ENCODE measurements at places on chromosomes 2 and 18. TPM values are rescaled to one million over a fixed set of nuclear protein-coding genes. Genes with fewer than 3 reads are reported as not detected.

Gene EVX2
- total RNA-seq = 0.98 TPM

Gene GALNT14
- 1.7 TPM for total RNA-seq

Gene PDK1
- 17.7 TPM for total RNA-seq

Gene SP5
- 1.7 TPM for total RNA-seq

Gene TDRD15
- total RNA-seq = not detected

Gene SKA1
- total RNA-seq = 0.74 TPM

Gene CHST9
- total RNA-seq = 0.74 TPM

Gene GALM
- 16.9 TPM for total RNA-seq

Gene C2orf78
- total RNA-seq = not detected

Gene C2orf66
- total RNA-seq = not detected

Gene DNAJC5G
- 1.5 TPM for total RNA-seq

Gene DOCK10
- total RNA-seq = 9.8 TPM

GRCh38 chr2:77008853-77009252 is 513.3 kb downstream of the LRRTM4 start:
- DNase-seq = no peak

- no peak for DNase-seq
Observed at GRCh38 chr2:182972548-182972942, 65.7 kb downstream of the NCKAP1 start.

GRCh38 chr18:69172046-69172445 is 228.6 kb upstream of the DOK6 start:
- DNase-seq = no peak

DNA sequence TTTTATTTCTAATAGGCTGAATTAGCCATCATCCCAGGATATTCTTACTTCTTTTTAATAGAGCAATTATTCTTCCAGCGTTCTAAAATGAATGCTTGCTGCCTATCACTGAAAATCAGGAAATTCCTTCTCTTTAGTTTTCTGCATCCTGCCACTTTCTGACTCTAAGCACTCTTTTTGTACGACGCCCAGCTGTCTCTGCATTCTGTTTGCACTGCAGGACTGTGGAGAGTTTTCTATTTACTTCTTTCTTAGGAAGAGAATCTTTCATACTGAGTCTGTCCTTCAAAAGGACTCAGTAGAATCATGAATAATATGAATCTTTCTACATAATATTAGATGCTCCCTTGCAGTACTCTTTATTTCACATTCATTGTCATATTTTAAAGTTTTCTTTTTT is 360.4 kb upstream of the DSEL start:
- no peak for DNase-seq

- no peak for DNase-seq
Observed at GRCh38 chr2:101823347-101823791, 125.9 kb downstream of the MAP4K4 start.

DNA sequence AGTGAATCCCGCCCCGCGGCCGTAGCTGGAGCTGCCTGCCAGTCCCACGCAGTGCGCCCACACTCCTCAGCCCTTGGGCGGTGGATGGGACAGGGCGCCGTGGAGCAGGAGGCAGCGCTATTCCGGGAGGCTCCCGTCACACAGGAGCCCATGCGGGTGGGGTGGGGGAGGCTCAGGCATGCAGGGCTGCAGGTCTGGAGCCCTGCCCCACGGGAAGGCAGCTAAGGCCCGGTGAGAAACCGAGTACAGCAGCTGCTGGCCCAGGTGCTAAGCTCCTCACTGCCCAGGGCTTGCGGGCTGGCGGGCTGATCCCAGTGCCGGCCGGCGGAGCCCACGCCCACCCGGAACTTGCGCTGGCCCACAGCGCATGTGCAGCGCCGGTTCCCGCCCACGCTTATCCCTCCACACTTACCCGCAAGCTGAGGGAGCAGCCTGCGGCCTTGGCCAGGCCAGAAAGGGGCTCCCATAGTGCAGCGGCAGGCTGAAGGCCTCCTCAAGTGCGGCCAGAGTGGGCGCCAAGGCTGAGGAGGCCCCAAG is 1152.8 kb upstream of the CELF4 start:
- no peak for DNase-seq

DNA sequence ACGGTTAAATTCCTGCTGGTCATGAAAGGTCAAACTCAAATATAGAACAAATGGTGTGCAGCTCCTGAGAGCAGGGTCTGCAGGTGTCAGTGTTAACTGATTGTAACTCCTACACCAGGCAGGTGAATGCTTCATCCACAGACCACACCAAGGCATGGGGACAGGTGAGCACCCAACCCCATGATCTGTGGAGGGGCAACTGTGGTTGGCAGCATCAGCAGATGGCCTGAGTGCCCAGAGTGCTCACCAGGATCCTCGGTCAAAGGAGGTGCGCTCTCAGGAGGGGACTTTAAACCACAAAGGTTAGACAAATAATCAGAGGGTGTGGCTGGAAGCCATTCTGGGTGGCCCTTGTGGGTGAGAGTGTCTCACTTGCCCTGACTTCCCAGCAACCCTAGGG is 44.5 kb downstream of the PTGR3 start:
- DNase-seq = no peak

DNA sequence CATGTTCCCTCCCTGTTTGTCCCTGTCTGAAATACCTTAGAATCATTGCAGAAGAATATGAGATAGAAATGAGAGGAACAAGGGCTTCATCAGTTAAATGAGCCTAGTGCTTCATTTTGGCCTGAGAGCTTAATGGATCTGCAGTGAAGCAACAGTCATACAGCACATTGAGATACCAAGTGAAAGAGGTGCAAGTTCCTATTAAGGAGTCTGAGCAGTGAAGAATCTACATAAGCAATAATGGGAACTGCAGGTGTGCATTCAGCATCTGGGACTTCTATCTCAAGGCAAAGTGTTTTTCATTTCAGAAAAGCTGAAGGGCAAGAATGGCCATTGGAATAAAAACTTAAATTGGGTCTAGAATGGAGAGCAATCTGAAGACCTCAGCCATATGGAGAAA is 323.2 kb upstream of the SLC39A10 start:
- no peak for DNase-seq

DNA sequence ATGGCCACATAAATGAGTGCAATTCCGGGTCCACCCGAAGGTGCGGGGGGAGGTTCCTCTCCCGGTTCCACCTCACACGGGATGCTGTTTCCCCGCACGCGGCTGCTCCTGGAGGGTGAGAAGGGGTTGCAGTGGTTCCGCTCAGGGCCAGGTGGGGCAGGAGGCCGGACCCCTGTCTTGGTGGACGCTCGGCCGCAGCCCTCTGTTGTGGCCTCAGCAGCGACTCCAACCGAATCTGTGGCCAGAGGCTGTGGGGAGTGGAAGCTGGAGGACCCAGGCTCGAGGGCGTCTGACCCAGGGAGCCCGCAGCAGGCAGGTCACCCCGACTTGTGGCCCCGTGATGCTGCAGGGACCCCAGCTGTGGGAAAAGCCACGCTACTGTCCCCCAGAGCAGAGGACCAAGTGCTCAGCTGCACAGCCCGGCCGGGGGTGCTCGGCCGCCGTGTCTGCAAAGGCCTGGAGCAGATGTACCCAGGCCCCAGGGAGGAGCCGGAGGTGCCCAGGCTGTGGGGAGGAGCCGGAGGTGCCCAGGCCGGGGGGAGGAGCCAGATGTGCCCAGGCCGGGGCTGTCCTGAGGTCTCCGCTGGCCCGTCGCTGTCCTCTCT is 83.9 kb downstream of the RTP5 start:
- DNase-seq = no peak

DNA sequence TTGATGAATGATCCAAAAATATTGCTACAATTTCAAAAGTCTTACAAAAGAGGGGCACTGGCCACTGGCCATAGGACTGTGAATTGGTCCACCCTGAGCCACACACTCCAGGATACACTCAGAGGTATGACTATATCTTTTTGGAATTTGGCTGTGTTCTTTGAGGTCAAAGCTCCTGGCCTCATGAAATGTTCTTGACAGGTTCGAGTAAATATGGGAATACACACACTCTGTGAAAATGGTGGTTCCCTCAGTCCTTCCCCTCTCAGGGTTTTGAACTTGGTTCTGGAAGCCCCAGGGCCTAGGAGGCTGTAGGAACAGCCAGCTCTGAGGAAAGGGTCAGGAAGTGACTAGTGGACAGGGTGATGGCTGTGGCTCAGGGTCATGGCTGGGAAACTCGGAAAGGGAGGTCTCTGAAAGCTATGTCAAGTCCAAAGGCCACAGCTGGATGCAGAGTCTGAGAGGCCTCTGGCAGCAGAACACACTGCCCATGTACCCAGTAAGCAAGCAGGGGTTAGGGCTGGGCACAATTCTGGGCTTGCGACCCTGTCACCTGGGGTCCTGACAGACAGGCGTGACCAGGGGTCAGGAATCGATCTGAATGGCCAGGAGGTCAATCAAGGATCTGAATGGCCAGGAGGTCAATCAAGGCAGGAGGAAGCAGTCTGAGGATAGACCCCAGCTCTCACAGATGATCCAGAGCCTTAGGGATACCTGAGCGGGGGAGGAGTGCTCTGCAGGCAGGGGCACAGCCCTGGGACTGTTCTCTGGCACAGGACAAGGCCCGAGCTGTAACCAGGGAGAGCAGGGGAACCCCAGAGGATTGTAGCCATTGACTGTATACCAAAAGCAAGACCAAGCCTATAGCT is 223.4 kb upstream of the SMAD2 start:
- DNase-seq = no peak

DNA sequence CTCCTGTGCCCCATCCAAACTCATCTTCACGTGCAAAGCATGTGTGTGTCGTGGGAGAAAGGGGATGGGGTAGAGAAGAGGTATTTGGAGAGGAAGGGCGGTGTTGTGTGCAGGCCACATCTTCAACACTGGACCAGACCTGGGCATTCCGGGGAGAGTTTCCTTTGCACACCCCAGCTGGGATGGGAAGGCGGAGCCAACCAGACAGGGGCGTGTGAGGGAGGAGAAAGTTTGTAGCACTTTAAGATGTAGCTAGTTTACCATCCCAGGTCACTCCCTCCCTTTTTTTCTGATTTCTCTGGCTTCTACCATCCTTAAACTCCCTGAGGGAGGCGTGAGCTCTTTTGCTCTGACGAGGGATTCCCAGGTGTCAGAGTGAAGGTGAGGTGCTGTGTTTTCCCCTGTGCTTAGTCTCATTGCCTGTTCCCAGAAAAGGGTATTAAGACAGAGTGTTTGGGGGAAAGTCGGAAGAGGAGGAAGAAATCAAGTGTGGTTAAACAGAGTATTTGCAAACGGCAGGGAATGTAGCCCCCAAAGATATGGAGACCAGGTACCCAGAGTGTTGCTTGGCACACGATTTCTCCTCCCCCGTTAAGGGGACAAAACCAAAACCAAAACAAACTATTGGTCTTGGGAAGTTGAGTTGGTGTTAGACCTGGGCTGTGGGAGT is 1.6 kb downstream of the SETBP1 start:
- no peak for DNase-seq

DNA sequence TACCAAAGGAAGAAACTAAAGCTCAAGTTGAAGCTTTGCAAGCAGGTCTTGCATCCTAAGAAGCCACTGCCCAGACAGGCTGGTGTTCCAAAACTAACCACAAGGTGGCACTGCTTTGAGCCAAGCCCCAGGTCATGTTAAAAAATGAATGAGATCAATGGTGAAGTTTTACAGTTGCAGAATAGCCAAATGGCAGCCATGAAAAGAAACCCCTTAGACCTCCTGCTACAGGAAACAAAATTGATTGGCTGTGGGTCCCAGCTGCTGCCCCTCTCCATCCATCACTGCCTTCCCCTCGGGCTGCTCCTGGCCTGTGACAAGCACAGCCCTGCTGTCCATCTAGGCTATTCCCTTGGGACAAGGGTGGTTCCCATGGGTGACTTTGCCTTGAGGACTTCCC is 20.7 kb upstream of the MREG start:
- DNase-seq = no peak

DNA sequence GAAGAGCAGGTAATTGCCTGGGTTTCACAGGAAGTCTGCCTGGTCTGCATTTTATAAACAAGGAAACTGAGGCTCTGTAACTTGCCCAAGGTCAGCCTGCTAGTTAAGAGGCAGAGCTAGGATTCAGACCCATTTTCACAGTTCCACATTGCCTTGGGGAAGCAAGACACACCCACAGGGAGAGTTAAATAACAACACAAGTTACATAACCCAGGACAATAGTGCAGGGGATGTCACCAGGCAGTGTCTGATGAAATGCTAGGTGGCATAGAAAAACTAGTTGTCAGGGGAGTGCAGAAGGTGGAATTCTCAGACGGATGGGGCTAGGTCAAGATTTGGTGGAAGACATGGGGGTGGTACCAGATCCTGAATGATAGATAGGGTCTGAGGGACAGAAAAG is 69.7 kb downstream of the PRKCE start:
- DNase-seq = no peak

DNA sequence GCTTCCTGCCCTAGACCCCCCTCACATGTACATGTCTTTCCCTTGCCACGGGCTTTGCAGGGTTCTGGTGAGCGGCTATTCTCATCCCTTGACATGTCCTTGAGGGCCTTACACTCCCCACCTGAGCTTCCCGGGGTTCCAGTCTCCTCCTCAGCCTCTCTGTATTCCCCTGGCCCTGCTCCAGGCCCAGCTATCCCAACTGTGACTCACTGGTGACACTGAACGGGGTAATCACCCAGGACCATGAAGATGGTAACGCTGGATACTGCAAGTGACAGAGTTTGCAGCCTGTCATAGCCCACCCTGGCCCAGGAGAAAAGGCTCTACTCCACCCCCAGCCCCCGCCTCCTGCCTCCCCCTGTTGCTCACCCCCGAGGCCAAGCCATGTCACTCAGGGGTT is 27.3 kb downstream of the KIF3C start:
- no peak for DNase-seq

DNA sequence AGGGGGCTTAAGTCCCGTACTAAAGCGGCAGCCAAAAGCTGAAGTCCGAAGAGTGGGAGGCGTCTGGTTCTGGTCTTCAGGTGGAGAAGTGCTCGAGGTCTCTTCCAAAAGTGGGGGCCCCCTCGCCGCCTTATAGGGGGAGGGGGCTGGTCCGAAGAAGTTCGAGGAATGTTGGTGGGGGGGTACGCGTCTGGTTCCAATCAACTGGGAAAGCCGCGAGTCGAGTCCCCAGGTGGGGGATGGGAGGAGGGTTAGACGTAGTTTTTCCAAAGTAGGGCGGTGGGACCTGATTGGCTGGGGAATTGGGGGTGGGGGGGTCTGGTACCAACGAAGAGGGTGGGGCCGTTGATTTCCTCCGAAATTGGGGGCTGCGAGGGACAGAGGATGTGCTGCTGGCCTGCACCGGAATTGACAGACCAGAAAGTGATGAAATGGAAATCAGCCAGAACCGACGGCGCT is 594 bp downstream of the ITM2C start:
- DNase-seq = no peak

DNA sequence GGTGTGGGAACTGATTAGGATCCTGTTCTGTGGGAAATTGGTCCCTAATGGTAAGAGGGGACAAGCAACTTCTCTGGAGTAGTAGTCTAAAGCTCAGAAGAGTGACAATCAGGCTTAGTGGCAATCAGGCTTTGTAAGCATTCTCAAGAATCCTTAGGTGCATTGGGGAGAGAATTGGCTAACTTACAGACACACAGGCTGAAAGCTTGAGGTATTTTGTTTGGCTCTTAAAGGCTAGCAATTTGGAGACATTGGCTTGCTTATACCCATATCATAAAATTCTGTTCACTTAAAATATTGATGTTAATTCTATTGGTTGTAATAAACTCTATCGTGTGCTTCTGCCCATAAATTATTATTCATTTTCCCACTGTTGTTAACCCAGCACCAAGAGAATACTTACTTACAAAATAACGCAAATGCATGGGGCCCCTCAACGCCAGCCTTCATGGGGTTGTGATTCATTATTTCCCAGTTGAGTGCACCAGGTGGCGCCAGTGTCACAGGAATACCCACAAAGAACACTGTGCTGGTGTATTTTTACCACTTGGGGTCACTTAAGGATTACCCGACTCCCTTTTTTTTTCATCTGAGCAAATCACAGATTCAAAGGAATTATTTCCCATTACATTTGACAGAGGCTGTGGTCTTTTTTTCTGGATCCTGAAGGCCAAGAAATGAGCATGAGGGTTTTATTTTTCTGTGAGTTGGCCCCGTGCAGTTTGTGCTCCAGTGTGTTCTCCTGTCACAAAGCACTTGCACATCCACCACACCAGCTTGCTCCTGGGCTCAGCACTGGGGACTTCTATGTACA is 45.5 kb downstream of the DDX1 start:
- DNase-seq = no peak
